Right cardiac atrium (tissue), 5 donors: ENCODE measurements at places on chromosomes 16 and 17. TPM values are rescaled to one million over a fixed set of nuclear protein-coding genes. Genes with fewer than 3 reads are reported as not detected.

KRTAP2-1 gene
- total RNA-seq, result not detected

SSTR5 gene
- total RNA-seq, result 35.3 TPM

OR1F1 gene
- not detected for total RNA-seq

DNA sequence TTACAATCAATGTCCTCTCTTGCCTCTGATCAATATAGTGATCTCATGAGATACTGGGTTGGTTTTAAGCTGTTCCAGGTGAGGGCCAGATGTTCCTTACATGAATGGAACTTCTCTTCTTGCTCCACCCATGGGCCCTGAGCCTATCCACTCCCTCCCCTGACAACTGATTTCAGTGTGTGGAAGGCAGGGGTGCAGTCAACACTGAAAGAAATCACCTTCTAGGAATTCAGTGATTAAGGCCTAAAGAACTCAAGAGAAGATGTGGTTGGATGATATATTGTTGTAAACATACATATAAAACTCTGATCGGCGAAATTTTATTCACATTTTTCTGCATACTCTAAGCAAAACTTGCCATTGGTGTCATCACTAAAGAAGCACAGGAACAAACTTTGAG is 6.7 kb upstream of the GOSR2 start:
- DNase-seq, result no peak

TBC1D3H gene
- total RNA-seq, result not detected

KRT15 gene
- not detected for total RNA-seq

GRCh38 chr17:48110761-48111160 is 3.2 kb downstream of the SNX11 start:
- no peak for DNase-seq

DNA sequence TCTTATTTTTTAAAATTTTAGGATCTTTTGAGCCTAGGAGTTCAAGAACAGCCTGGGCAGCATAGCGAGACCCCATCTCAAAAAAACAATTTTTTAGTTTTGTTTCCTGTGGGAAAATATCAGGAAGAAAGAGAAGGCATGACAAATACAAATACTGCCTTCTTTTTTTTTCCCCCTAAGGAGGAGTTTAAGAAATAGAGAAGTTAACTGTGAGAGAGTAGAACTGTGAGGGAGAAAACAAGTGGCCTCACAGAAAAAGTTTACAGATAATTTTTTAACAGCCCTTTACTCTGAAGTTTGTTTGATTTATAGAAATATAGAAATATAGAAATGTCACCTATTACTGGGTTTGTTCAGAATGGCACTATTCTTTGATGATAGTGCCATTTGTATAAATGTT is 21.1 kb downstream of the TTYH2 start:
- DNase-seq, result no peak

DNA sequence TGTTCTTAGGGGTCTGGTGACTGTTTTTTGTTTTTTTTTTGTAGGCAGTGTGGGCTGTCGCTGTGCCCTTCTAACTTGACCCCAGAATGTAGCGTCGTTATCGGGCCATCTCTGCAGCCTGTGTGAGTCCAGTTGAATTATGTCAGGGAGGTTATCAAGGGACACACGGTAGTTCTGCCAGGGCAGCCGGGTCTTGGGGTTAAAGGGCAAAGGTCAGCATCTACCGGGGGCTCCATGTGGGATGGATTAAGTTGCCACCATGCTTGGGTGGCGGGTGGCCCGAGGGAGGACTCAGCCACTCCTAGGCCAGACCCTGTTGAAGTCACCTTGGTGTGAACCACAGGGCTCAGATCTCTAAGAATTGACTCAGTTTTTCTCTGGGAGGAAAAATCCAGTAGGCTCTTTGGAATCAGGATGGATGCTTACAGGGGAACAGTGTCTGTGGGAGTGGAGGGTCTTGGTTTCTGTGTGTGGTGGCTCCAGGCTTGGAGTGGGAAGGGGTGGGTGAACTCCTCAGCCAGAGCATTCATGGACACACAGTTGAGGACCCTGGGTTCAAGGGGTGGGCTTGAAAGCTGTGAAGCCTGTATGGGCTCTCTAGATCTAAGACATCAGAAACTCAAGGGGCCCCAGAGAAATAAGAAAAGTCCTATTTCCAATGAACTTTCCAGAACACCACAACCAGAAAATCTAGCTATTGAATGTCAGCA is 191.7 kb downstream of the IRF8 start:
- DNase-seq, result no peak

DNA sequence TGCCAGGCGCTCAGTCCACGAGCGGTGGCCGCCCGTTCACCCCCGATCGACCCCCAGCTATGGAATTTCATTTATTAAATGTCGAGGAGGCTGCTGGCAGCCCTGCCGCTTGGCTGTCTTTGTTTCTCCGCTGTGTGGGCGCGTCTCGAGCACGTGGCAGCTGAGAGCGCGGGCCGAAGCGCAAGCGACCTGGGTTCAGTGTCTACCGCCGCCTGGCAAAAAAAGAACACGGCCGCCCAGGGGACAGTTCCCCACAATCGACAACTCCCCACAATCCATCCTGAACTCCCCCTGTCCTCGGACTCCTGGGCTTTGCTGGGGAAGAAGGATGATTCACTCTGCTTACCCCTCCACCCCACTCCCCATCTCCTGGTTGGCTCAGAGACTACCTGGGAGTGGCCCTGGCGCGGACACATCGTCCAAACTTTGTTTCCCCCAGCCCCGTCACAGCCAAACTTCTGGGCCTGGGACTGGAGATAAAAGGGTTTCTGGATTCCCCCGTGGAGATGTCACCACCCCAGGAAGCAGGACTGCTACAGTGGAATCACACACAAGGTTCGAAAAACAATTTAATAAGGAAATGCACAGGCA is 1.7 kb upstream of the ANKRD13B start:
- DNase-seq, result peak; percentile 72

DNA sequence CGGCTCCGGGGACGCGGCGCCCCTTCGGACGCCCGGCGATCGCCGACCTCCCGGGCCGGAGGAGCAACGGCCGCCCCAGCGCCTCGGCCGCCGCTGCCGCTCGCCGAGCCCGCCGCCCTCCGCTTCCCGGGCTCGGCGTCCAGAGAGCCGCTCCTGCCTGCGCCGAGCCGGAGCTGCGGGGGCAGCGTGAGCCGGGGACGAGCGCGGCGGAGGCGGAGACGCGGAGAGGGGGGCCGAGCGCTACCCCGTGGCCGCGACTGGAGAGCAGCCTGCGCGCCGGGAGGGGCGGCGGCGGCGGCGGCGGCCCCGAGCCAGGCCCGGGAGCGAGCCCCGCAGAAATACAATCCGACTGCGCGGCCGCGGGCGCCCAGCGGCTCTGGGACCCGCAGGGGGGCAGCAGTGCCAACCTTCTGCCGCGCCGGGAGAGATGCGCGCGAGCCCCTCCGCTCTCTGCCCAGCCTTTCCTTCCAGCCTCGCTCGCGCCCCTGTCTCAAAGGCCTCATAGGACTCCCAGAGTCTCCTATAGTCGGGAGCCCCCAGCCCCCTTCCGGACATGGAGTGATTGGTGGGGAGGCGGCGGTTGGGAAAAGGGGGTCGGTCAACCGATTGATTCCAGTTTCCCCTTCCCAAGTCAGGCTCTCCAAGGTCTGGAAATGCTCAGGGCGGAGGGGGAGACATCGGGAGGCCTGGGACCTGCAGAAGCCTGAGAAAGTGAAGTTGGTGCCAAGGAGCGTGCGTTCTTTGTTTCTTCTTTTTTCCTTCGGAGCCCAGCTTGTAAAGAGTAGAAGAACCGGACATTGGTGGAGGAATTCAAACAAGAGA is 1.0 kb upstream of the SDK2 start:
- peak; percentile 82 for DNase-seq

DNA sequence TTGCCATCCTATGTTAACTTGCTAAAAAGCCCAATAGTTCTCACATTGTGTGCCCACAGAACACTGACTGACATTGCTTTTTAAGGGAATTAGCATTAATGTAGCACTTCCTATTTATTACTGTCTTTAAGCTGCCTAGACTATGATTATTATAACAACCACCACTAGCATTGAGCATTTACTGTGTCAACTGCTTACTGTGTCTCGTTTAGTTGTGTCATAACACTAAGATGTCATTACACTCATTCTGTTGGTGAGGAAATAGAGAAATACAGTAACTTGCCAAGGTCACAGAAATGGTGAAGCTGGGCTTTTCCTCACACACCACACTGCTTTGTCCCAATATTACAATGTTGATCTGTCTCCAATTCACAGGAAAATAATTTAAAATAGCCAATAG is 30.2 kb downstream of the TRIM25 start:
- DNase-seq, result no peak

TBC1D3I gene
- 0.31 TPM for total RNA-seq

- no peak for DNase-seq
Observed at GRCh38 chr17:41322094-41322902, 6.8 kb upstream of the KRTAP17-1 start.

DNA sequence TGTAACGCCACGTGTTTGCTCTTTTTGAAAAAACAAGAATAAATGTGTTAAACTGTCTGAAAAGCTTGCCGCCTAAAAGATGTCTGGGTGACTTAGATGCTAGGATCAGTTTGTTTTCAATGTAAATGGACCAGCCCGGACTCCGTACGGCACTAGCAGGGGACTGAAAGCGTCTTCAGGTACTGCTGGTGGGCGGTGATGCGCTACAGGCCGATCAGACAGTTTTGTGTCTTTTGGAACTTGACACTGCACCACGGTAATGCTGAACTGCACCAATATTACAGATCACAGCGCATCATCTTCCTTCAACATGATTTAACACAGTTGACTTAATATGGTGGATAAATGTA is 727 bp upstream of the MBTPS1 start:
- no peak for DNase-seq

DNA sequence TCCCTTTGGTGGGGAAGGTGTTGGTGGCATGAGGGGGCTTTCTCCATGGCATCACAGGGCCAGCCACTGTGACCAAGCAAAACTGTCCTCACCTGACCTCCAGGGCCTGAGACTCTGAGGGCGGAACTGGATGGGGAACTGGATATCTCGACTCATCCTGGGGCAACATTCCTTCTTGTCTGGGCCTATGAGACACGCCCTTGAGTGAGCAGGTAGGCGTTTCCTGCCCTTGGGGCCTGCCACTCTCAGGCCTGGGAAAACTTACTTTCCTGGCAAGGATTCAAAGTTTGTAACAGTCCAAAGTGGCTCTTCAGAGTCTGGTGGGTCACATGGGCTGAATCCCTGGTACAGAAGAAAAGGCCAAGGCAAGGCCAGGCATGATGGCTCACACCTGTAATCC is 9.6 kb downstream of the MT1X start:
- DNase-seq, result no peak

GRCh38 chr17:40100419-40100668 is at the start of gene NR1D1:
NR1D1 (minus strand) TSS chr17:40100589; CDS start chr17:40100094, 495 bp downstream.
- DNase-seq, result no peak

HIGD1B gene
- 2.6 TPM for total RNA-seq

DNA sequence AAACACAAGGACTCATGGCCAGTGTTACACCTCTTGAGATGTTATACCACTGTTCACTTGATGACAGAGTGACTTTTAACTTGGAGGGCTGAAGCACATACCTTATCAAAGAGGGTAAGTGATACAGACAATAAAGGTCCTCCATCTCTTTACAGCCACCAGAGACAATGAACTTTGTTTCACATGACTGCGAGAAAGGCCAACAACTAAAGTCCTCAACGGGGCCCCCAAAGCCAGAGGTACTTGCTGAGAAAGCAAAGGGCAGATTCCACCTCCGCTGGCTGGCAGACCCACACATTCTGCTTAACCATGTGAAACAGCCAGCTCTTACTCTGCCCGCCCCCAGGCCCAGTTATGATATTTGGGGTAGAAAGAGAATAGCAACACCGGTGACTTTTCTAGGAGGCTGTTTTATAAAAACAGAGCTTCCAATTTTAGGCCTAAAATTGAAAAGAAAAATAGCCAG is 21.4 kb downstream of the DCUN1D3 start:
- DNase-seq, result no peak

DNA sequence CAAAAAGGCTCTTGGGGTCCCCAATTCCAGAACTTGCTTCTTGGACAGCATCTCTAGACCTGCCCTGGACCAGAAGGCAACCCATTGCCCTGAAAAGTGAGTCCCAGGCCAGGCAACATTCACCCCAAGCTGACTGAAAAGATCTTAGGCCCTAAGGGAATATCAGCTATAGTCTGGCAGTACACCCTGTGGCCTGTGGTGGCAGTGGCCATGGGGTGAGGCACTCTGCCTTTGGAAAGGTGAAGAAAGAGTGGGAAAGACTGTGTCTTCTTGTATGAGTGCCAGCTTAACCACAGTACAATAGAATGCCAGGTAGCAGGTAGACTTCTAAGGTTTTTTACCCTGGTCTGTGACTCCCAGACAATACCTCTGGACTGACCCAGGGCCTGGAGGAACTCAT is 564.5 kb downstream of the CDH8 start:
- DNase-seq, result no peak

DNA sequence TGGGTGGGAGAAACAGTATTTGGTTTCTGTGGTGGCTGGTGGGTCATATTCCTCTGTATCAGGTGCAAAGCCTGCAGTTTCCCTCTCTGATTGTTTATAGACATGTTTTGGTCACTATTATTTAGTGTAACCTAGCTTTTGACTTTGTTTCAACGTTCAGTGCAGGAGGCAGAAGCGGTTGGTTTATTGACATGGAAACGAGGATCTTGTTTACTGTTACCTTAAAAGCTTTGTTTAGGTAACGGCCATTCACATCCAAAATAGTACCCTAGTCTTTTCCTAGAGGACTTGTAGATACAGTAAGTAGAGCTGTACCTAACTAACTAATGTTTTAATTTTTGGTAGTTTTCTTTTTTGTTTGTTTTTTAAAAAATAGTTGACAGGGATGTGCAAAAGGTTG is 3.5 kb downstream of the MSI2 start:
- no peak for DNase-seq

GRCh38 chr16:78405833-78406232 is 306.4 kb downstream of the WWOX start:
- no peak for DNase-seq

- no peak for DNase-seq
Observed at GRCh38 chr17:30819971-30820705, 4.4 kb downstream of the CRLF3 start.

- no peak for DNase-seq
Observed at GRCh38 chr16:20844588-20844987, 38.3 kb downstream of the REXO5 start.

DNA sequence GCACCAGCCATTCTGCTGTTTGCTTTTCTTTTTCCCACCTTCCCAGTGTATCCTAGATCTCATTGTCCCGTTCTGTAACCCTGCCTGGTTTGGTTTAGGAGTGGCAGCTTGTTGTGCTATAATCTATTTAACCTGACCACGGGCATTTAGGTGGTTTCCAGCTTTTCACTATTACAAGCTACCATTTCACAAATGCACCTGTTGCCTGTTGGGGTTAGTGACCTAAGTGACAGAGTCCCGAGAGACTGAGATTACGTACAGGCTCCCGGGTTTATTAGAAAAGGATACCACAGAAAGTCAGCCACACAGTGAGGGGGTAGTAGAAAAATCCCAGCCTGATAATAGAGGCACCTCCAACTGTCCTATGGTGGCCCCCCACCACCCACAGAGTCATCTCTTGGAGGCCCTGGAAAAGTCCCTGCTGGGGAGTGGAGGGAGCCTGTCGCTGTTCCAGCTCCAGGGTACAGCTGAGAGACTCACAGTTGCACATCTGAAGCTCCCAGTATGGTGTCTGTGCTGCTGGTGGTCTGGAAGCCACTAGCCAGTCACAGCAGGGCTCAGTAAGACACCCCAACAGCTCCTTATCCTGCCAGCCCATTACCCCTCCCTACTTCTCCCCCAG is 21.2 kb downstream of the CLEC16A start:
- DNase-seq, result no peak

BAIAP3 gene
- 2.7 TPM for total RNA-seq

- DNase-seq, result peak; percentile 63
Observed at GRCh38 chr16:31507617-31507928, 618 bp downstream of the RUSF1 start.

PTX4 gene
- 0.28 TPM for total RNA-seq
